ENCODE measurements at places on chromosomes 11 and 22.

GRCh38 chr11:133955081-133955891 is 1.5 kb downstream of the IGSF9B start:
- DNase-seq = no peak

- DNase-seq = no peak
Observed at GRCh38 chr22:23523713-23524112, 56.4 kb downstream of the IGLL1 start.

DNA sequence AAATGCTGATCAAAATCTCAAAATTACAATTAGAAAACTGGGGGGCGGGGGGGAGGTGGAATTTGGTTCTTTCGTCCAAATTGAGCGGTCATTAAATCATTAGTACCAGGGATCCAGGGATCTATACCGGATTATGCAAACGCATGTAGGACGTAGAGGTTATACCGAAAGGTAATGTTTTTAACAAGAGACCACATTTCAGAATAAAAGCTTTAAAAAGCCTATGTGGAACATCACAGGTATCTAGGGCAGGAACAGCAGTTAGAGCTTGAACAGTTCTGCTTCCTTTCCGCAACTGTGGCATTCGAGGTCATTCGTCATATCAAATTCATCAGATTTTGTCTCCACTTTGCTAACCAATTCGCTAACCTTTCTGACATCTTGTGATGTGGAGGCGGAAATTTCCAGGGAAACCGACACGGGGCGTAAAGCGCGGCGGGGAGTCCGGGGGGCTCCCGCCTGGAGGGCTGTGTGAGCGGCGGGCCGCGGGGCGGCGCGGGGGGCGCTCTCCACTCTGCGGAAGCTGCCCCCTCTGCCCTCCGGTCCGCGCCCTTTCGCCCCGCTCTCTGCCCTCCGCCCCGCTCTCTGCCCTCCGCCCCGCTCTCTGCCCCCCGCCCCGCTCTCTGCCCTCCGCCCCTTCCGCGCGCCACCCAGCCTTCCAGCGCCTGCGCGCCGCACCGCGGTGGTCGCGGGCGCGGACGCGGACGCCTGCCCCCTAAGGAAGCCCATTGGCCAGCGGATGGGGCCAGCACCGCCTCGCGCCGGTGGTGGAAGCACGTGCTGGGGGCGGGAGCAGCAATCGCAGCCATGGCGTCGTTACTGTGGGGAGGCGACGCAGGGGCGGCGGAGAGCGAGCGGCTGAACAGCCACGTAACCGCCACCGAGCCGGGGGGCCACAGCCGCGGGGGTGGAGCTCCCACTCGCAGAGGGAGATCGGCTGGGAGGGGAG is at the start of gene DDX25:
Gene DDX25, plus strand, starts transcription at position 798 of the 949 bp plus-strand sequence. Its CDS starts 10 bp downstream, at position 808.
- no peak for DNase-seq

DNA sequence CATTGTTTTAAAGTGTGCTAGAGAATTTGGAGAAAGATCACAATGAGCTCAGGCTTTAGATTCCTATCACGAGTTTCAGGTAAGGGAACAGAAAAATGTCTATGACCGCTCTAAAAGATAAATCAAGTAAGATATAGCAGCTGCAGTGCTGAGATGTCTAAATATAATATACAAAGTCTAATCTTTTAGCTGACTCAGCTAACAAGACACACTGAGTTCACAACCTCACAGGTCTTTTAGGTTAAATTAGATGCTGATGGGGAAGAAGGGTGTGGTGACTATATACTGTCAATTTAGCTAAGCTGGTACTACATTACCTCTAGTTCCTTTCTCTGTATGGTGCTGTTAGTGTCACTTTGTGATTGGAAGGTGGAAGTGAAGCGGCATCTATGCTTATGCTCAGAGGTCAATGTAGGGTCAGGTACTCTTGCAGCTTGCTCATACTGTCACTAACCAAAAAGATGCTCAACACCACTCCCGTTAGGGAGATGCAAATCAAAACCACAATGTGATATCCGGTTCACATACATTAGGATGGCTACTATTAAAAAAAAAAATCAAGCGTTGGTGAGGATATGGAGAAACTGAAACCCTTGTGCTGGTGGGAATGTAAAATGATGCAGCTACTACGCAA is 283.5 kb downstream of the SWAP70 start:
- no peak for DNase-seq

DNA sequence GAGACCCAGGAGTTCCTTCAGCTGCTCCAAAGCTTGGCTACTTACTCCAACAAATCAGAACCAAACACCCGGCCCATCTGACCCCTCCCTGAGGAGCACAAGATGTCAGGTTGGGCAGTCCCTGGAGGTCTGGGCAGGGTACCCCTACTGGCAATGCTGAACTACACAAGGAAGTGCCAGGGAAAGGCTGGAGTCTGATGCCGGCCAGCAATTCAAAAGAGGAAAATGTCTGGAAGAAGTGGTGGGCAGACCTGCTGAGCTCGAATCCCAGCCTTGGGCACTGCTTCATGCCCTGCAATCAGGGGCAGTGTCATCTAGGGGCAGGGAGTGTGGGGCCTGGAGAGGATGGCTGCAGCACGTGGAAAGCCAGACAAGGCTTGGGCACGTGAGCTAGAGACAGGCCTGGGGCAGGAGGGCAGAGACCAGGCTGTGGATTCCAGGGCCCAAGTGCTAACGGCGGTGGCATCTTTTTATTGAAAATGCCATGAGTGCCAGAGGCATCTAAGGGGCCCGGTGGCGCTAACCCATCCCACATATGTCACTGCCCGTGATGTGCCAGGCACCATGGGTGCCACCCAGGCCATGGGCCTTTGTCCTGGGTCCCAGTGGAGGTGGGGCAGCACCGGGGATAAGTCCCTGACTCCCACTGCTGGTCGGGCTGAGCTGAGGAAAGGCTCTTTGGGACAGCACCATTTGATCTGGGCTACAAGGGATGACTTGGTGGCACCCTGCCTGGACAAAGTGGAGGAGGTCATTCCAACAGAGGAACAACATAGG is 97.9 kb upstream of the PITPNB start:
- DNase-seq = no peak

DNA sequence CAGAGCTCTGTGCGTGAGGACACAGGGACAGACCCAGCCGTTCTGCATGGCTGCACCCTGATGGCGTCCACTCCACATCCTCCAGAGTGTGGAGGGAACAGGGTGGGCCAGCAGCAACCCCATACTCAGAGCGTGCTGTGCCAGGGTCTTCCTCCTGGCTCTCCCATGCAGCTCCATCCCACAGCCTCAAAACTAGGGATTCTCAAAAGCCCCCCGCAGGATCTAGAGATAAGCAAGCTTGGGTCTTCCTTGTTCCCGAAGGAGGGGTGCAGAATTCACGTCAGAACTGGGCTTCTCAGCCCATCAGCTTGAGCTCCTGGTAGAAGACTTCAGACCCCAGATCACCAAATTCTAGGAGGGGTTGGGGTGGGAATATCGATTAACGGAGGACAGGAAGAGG is 858.8 kb downstream of the TBC1D22A start:
- no peak for DNase-seq

- DNase-seq = no peak
Observed at GRCh38 chr22:21622919-21623647, 6.7 kb downstream of the YDJC start.

DNA sequence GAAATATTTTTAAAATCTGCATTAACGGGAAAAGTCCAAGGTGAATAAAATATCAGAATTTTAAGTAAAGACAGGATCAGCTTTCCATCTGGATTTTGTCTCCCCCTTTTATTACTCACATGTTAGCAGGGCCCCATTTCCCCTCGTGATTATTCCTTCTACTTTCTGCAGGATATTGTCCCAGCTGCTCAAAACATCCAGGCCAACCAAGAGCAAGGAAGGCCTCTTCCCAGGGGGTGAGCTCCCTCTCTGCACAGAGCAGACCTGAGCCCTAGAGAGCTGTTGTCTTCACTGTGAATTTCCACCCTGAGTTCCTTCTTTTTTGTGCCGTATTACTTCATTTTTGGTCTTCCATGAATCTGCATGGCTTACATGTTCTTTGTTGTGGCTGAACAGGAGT is 3.7 kb upstream of the TMPRSS13 start:
- no peak for DNase-seq

- no peak for DNase-seq
Observed at GRCh38 chr11:70233511-70233934, 30.4 kb downstream of the FADD start.

DNA sequence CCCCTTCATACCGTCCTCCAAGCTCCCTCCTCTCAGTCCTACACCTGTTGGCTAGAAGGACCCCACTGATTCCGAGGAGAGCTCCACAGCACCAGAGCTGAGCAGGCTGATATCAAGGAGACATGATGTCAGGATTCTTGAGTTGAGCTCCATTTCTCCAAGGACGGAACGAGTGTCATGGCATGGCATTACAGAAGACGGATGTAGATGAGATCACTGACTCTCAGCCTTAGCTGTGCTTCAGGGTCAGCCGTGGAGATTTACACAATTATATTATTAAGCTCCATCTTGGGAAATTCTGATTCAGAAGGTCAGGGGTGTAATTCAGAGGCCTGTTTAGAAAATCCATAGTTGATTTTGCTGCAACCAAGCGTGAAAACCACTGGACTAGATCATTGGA is 428.9 kb upstream of the B3GAT1 start:
- DNase-seq = no peak

- no peak for DNase-seq
Observed at GRCh38 chr22:26437694-26438392, 8.8 kb downstream of the ASPHD2 start.

- no peak for DNase-seq
Observed at GRCh38 chr11:115255006-115255762, 249.0 kb downstream of the CADM1 start.

DNA sequence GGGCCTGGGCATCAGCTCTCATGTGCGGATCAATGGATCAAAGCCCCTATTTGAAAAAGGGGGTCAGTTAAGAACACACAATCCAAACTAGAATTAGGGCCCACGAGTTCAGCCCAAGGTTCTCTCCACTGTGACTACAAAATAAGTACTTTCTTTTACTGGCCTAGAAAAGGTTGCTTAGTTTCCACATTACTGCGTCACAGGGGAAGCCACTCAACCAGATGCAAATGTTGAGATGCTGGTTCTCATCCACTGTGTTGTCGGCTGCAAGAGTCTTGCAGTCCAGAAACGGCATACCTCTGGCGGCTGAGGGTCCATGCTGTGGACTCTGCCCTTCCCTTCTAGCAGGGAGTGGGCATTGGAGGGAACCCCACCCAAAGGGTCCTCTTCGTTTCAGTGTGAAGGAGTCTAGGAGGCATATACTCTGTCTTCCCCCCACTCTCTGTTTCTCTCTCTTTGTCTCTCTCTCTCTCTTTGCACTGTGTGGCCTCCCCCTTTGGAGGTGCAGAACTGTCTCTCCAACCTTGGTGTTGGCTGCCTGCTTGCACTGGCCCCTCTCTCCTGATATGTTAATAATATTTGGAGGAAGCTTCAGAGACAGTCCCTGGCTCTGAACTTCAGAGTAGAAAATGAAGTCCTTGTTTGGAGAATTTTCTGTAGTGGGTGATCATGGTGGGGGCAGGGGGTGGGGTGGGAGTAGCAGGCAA is 99.0 kb upstream of the NNMT start:
- no peak for DNase-seq

DNA sequence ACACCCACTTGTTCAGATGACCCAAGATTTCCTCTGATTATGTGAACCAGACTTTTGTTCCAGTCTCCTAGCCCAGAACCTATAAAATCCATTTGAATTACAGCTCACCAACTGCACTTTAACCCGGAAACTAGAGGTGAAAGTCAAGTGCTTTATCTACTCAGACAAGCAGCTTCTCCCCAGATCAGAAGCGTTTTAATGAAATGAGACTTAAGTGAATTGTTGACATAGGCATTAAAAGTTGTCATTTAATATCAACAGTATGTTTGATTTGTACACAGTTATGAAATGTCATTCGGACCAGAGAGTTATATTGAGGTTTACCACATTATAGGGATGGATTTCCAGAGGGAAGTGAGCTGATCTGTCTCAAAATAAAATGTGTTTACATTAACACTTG is 52.0 kb downstream of the CADM1 start:
- no peak for DNase-seq

DNA sequence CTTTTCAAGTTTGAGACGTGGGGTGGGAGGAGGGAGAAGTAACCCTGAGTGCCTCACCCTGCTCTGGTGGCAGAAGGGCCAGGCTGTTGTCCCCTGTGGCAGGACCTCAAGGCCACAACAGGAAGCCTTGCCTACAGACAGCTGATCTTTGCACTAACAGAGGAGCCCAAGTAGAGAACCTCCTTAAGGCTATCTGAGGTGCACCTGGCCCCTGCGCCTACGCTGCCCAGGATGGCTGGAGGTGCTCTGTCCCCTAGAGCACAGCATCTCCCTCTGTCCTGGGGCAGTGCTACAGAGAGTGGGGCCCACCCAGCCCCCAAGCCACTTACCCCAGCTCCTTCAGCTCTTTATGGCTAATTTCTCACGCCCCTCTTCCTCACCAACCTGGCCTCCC is 27.0 kb downstream of the MYO7A start:
- DNase-seq = no peak

- no peak for DNase-seq
Observed at GRCh38 chr22:50112151-50113118, 22.6 kb downstream of the MOV10L1 start.

- DNase-seq = no peak
Observed at GRCh38 chr11:112524798-112525197, 264.1 kb upstream of the PLET1 start.

DNA sequence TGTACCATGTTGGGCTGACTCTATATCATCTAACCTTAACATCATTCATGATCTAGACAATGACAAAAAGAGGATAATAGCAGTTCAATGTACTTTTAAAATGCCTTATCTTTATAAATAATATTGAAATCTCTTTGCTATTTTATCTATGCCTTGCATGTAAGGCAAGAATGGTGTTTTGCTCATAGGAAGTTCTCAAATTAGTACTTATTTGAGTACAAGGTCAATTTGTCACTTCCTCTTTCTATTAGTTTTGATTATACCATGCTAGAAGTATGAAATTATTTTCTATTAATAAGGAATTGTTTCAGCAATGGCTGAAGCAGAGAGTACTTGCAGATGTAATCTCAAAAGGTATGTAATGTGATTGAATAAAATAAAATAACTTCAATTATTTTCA is 1285.4 kb upstream of the TENM4 start:
- DNase-seq = no peak

DNA sequence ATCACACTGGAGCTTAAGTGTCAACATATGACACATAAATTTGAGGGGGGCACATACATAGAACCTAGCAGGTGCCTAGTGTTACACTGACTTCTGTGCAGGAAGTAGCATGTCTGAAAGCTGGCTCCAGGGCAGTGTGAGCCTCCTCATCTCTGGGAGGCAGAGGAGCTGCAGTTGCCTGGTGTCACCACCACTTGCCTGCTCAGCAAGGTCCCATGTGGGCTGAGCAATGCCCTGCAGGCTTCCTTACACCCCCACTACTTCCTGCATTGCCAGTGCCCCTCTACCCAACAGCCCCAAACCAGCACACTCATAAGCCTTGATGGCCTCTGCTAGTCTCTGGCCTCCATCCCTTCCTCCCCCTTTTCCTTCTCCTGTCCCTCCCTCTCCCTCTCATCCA is 165.8 kb downstream of the BUD13 start:
- no peak for DNase-seq

- no peak for DNase-seq
Observed at GRCh38 chr11:130431801-130432200, 3.4 kb upstream of the ADAMTS8 start.

DNA sequence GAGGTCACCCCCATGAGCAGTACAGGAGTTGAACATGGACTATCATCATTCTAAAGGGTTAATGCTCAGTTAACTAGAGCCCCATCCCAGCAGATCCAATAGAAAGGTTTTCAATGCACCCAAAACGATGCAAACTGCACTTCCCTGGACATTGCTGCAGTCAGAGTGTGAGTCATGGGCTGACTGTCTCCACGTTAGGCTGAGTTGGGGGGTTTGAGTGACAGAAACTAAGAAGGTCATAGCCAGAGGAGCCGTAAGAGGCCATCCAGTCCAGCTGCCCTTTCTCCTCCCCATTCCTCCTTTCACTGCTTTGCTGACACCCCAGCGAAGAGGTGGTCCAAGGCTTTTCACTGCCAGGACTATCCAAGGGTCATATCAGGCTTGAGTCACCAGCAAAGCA is 10.5 kb upstream of the OR2AT4 start:
- DNase-seq = no peak

All from activated CD4-positive, alpha-beta T cell treated with anti-CD3 and anti-CD28 coated beads for 24 hours (primary cell).